ENCODE measurements at places on chromosomes 3 and 15.

DNA sequence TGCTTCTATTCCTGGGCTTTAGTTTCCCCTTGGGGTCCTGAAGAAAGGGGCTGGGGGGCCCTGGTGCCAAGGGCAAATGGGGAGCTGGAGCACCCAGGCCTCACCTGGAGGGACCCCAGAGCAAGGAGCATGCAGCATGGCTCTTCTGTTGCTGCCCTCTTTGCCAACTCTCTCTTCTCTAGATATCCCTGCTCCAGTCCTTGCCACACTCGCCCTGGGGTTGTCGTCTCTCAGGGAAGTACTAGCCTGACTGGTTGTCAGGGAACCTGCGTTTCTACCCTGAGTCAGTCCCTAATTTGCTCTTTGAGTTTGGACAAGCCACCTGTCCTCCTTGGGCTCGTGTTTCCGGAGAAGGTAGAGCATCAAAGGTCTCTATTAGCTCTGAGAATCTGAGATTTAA, 63.7 kb upstream of the UBE2Q2 start:
- DNase-seq, result no peak

GRCh38 chr3:151402349-151402748, 17.8 kb upstream of the P2RY12 start:
- no peak for DNase-seq

GRCh38 chr3:37861620-37862041, at the start of gene CTDSPL:
CTDSPL (plus strand) TSS chr3:37861880; CDS start chr3:37862200, 320 bp downstream.
- DNase-seq, result no peak

- DNase-seq, result no peak
Observed at GRCh38 chr3:32296251-32297204, 58.0 kb downstream of the CMTM8 start.

DNA sequence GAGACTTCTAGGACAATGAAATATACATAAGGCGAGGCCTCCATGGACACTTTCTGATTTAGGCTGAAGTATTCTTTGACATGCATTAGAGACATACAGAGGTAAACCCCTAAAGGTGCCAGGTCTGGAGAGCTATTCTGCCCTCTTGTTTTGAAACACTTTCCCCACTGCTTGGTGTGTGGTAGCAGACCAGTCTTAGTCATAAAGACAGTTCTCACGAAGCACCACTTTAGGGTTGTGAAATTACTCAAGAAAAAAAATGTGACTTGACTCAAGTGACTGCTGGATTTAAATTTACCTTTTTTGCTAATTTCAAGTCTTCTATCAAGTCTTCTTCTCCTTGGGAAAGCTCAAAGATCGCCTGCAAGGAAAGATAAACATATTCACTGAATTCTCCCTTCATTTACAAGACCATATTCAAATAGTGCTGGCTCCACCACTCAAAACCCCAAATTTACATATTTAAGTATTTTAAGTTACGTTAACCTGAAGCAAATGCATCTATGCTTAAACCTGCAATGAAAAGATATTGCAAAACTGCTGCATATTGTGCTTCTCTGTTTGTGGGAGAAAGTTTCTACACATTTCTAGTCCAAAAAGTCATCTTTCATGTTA, 48.4 kb downstream of the ARHGEF3 start:
- DNase-seq, result no peak

- no peak for DNase-seq
Observed at GRCh38 chr15:61169904-61170695, 59.0 kb downstream of the RORA start.

DNA sequence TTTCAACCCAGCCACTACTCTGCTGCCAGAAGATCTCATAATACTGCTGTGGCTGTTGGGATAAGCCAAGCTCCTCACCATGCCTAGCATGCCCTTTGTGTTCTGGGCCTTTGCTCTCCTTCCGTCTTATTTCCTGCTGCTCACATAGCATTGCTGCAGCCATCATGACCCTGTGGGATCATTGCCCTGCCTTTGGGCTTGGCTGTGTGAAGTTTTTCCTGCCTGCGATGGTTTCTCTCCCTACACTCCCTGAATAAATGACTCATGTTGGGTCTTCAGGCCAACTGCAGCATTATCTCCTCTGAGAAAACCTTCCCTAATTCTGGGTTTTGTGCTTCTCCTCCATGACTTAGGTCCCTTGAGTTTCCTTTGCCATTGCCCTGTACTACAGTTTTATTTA, 20.8 kb upstream of the TRA2B start:
- no peak for DNase-seq

- no peak for DNase-seq
Observed at GRCh38 chr15:73957276-73957675, 31.0 kb downstream of the LOXL1 start.

GRCh38 chr3:182303169-182303568, 490.1 kb upstream of the ATP11B start:
- DNase-seq, result no peak

- DNase-seq, result no peak
Observed at GRCh38 chr3:4409415-4409814, 57.7 kb downstream of the SUMF1 start.

GRCh38 chr3:48432411-48433371, 2.8 kb upstream of the PLXNB1 start:
- DNase-seq, result no peak

DNA sequence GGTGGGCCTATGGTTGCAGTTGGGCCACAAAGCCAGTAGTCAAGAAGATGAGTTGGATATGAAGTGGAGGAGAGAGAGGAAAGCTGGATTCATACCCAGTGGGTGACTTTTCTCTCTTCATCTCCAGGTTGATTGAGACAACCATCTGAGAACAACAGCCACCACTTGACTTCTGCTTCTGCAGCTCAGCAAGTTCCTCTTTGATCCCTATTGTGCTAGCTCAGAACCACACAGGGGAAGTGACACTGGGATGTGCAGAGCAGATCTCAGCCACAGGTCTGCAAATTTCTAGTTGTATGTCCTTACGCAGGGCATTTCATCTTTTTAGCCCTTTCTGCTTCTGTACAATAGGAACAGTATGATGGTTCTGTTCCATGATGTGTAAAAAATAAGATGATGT, 459.2 kb upstream of the ARRDC4 start:
- no peak for DNase-seq

GRCh38 chr3:27533718-27534573, 49.8 kb upstream of the SLC4A7 start:
- DNase-seq, result peak; percentile 97

GRCh38 chr3:124559846-124560574, 170.2 kb upstream of the UMPS start:
- DNase-seq, result no peak

DNA sequence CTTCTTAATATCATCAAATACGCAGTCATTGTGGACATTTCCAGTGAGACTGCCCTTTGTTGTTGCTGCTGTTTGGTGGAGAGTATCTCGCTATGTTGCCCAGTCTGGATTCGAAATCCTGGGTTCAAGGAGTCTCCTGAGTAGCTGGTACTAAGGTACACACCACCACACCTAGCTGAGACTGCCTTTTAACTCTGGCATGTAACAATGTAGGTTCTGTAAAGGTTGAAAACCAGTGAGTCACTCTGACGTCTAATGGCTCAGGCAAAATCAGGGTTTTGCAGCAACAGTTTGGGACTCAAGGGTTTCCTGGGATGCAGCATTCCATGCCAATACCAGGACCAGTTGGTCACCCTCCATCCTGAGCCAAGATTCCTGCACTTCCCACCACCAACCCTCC, 52.2 kb downstream of the AQP9 start:
- DNase-seq, result no peak

GRCh38 chr15:39140060-39140604, 440.7 kb upstream of the THBS1 start:
- no peak for DNase-seq

- DNase-seq, result no peak
Observed at GRCh38 chr3:60366486-60366885, 884.8 kb downstream of the FHIT start.

DNA sequence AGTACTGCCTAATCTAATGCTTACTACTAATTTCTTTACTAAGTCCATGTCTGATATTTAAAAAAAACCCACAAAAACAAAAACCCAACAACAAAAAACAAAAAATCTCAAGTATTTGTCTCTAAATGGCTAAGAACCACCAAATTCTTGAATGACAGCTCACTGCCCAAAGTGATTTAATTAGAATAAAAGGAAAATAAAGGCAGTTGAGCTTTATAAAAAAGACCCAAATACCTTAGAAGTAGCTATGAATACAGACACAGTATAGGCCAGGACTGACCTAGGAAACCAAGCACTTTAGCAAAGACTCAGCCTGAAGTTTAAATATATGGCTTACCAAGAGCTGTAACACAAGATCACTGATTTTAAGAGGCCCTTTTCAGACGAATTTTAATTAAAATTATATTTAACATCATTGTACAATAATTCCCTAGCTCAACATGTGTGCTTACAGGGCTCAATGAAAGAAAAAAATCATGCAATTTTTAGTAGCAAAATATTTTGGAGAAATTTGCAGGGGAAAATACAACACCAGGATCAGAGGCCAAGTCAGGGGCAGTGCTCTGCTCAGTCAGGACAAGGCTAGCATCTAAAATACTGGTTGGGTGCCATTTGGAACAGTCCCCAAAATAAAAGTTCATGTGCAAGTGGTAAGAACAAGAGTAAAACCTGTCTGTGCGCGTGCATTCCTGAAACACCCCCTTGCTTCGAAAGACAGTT, 24.8 kb downstream of the UQCC5 start:
- DNase-seq, result no peak

- no peak for DNase-seq
Observed at GRCh38 chr3:21734746-21735145, 16.3 kb downstream of the ZNF385D start.

DNA sequence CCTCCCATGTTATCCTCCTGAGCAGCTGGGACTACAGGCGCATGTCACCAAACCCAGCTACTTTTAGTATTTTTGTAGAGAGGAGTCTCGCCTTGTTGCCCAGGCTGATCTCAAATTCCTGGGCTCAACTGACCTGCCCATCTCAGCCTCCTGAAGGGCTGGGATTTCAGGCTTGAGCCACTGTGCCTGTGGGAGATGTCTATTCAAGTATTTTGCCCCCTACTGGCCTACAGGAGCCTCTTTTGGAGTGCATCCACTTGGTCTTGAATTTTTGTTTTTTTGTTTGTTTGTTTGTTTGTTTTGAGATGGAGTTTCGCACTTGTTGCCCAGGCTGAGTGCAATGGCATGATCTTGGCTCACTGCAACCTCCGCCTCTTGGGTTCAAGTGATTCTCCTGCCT, 3.2 kb upstream of the DHX30 start:
- DNase-seq, result no peak

DNA sequence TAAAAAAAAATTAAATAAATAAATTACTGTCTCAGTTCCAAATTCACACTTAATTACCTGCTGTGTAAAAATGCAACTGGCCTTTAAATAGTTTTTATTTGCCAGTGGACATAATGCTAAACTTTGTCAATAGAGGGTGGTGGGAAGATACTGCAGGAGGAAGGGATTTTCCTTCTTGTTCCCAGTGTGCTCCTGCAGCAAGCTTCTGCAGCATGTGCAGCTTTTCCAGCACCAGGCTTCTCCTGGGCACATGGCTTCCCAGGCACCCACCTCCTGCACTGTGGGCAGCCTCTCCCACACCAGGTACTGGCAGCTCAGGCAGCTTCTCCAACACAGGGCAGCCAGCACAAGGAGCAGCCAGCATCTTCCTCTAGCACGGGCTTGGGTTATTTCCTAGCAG, 29.6 kb upstream of the BBX start:
- DNase-seq, result no peak

- no peak for DNase-seq
Observed at GRCh38 chr3:154615471-154615870, 185.5 kb upstream of the GPR149 start.

DNA sequence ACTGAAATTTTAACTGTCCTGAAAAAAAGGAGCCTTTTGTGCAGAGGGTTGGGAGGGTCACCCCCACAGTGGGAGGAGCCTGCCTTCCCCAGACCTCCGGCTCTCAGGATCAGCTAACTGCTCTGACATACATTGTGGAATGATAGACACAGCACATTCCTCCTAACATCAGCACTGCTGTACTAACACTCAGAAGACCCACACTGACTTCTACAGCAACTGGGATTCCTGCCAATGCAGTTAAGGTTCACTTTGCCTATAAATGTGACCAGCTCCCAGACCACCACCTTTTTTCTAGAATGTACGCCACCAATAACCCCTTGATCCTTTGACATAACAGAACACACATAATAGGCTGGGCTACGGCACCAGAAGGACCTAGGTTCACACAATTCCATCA, 3.2 kb downstream of the CPEB1 start:
- DNase-seq, result no peak

DNA sequence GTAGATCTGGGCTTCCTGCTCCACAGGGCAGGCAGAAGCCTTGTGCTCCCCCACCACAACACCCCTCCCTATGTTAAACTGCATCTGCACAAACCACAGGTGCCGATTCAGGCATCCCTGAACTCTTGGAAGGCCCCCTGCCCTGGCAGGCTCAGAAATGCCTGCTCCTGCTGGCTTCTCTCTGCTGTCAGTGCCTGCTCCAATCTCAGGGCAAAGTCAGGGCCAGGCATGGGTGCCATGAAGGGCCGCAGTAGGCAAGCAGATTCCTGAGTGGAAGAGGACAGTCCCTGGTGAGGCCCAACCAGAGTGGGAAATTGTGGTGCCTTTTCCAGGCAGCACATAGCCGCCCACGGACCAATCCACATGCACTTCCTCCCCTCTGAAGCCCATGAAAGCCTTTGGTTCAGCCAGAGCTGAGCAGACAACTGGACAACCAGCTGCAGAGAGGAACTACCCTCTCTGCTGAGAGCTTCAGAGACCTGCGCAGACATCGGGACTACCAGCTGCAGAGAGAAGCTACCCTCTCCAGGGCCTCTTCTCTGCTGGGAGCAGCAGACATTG, 13.6 kb downstream of the PRR20G start:
- DNase-seq, result no peak

DNA sequence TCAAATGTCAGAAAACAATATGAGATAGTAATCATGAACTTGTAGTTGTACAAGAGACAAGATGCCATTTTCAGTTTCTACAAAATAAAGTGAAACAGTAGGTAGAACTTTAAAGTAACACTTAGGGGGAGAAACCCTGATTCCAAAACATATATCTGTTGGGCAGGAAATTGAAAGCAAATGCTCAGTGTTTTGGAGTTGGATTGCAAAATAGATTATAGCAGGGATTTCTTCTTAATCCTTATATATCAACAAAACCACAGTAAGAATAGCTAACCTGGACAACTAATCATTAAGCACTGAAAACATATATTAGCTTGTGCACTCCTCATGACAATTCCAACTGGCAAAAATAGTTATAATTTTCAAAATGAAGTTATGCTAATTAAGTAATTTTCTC, 46.9 kb downstream of the COMMD2 start:
- no peak for DNase-seq

- no peak for DNase-seq
Observed at GRCh38 chr15:51311510-51311909, 26.9 kb downstream of the CYP19A1 start.

DNA sequence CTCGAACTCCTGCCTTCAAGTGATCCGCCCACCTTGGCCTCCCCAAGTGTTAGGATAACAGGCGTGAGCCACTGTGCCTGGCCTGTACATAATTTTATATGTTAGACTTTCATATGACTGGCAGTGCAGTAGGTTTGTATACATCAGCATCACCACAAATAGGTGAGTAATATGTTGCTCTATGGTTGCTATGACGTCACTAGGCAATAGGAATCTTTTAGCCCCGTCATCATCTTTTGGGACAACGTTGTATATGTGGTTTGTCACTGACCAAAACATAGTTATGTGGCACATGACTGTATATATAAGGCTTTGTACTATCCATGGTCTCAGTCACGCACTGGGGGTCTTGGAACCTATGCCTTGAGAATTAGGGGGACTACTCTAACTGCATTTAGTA, 17.0 kb upstream of the DNAJC19 start:
- DNase-seq, result no peak

- DNase-seq, result no peak
Observed at GRCh38 chr3:100114413-100115030, at the start of gene FILIP1L. FILIP1L (minus strand) TSS chr3:100114501.

GRCh38 chr3:42377681-42378080, 32.7 kb downstream of the LYZL4 start:
- DNase-seq, result no peak
